Epithelial cell of proximal tubule (primary cell): ENCODE measurements at places on chromosomes 16 and 17.
A peak's percentile ranks its signal among the peaks of the same experiment; 100 is the strongest.

- DNase-seq: no peak
Observed at GRCh38 chr16:73482310-73482709, 434.4 kb upstream of the ZFHX3 start.

DNA sequence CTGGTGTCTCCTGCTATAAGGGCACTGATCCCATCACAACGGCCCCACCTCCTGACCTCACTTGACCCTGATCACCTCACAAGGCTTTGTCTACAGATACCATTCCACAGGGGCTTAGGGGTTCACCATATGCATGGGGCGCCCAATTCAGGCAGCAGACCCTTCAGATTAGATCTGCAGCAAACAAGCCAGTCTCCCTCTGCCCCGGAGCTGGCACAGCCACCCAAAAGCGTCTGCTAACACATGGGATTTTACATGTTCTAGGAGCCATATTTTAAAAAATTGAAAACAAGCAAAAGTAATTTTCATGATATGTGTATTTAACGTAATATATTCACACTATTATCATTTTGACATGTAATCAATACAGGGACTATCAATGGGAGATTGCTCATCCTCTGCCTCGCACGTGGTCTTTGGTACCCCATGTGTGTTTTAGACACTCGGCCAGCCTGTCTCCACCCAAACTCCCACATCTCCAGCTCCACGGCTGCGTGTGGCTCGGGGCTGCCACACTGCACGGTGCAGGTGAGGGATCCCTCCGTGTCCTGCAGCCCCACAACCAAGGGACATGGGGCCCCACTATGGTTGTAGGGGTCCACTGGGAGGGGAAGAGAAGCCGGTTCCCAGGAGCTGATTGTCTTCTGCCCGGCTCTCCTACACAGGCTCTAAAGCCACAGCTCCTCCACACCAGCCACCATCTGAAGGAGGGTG lies 107.6 kb downstream of the RBFOX3 start:
- no peak for DNase-seq

DNA sequence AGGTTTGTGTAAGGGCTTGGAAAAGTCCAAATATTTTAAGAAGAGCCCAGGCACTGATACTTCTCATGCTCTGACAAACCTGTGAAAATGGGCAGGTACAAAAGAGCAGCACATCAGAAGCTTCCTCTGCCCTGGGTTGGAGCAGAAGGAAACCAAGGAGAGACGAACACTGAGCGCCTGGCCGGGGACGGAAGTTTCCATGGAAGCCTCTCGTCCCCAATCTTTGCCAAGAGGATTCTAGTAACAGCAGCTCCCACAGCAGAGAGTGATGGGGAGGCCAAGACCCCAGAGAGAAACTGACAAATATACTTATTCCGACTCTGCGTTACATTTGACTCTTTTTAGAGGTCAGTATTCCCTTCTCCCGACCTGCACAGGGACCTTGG lies 268.5 kb downstream of the C16orf95 start:
- DNase-seq: no peak

- no peak for DNase-seq
Observed at GRCh38 chr17:10069301-10069700, 129.1 kb downstream of the GAS7 start.

- DNase-seq: no peak
Observed at GRCh38 chr17:81457401-81457800, 55.2 kb downstream of the ACTG1 start.

DNA sequence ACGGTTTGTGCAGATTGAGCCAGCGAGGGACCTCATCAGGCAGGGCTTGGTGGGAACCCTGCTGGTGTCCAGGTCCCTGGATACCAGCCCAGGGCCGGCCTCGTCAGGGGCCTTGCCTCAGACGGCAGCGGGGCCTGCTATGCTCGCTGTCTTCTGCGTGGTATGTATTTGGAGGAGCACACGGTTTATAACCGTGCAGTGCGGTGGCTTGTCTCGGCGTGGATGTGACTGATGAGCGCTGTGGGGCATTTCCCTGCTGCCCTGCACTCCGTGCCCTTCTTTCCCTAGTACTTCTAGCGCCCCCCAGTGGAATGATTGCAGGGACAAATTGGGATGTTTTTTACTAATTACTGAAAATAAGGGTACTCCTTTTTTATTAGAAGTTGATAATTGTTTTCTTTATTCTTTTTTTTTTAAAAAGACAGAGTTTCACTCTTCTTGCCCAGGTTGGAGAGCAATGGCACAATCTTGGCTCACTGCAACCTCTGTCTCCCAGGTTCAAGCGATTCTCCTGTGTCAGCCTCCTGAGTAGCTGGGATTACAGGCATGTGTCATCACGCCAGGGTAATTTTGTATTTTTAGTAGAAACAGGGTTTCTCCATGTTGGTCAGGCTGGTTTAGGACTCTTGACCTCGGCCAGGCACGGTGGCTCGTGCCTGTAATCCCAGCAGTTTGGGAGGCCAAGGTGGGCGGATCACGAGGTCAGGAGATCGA lies 15.3 kb downstream of the TBCD start:
- DNase-seq: no peak

GRCh38 chr16:89439659-89440058 lies 50.7 kb downstream of the ANKRD11 start:
- no peak for DNase-seq

GRCh38 chr17:29909236-29910003 lies 20.6 kb downstream of the SSH2 start:
- DNase-seq: no peak

GRCh38 chr17:35244341-35245195 lies 1.7 kb downstream of the SLFN5 start:
- DNase-seq: peak; percentile 16

- no peak for DNase-seq
Observed at GRCh38 chr17:80163336-80163735, 6.5 kb upstream of the CARD14 start.

- DNase-seq: no peak
Observed at GRCh38 chr16:48446534-48446920, 61.3 kb upstream of the SIAH1 start.

- peak; percentile 4 for DNase-seq
Observed at GRCh38 chr16:87062569-87063442, 254.4 kb downstream of the C16orf95 start.

GRCh38 chr16:82651921-82652601 lies 25.3 kb downstream of the CDH13 start:
- no peak for DNase-seq

- no peak for DNase-seq
Observed at GRCh38 chr16:2008009-2008526, 1.6 kb downstream of the ZNF598 start.

GRCh38 chr17:74282587-74283370 lies 8.7 kb downstream of the DNAI2 start:
- no peak for DNase-seq

- peak; percentile 29 for DNase-seq
Observed at GRCh38 chr17:46832945-46833839, 14.7 kb upstream of the WNT3 start.

- no peak for DNase-seq
Observed at GRCh38 chr17:30249460-30249859, 14.0 kb upstream of the SLC6A4 start.

- no peak for DNase-seq
Observed at GRCh38 chr17:7720125-7720524, 2.6 kb downstream of the DNAH2 start.

DNA sequence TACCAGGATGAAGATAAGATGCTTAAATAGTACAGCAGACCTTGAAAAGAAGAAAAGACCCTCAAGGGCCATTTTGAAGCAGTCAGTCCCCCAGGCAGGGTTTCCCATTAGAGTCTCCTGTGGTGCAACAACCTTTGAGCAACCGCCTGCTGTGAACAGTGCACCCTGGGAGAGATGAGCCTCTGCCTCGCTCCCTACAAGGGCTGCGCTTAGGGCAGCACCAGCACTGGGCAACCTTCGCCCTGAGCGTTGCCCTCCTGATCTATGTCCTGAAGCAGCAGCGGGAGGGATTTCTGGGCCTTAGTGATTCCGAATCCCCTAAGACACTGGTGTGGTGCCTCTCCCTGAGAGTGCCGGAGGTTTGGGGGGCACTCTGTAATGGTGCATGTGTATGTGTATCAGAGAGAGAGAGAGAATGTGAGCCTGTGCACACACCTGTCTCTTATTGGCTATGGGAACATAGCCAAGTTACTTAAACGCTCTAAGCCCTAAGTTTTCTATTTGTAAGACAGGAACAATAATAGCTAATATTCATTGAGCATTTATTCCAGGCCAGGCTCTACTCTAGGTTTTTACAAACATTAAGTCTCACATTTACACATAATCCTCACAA lies 25.2 kb upstream of the ABCC12 start:
- no peak for DNase-seq

DNA sequence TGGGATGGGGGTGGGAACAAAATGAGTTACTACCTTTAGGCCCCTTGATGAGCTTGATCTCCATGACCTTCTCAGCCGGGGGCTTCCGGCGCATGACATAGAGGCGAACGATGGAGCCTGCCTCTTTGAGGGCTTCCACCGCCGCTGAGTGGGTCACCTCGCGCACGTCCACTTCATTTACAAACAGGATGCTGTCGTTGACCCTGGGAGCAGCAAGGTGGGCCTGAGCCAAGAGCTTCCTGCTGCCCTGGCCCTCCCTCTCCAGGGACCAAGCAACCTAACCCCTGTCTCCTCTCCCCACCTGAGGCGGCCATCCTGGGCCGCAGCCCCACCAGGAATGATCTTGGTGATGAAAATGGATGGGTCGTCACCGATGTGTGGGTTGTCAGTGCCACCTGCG lies 16.2 kb downstream of the DLG4 start:
- no peak for DNase-seq

DNA sequence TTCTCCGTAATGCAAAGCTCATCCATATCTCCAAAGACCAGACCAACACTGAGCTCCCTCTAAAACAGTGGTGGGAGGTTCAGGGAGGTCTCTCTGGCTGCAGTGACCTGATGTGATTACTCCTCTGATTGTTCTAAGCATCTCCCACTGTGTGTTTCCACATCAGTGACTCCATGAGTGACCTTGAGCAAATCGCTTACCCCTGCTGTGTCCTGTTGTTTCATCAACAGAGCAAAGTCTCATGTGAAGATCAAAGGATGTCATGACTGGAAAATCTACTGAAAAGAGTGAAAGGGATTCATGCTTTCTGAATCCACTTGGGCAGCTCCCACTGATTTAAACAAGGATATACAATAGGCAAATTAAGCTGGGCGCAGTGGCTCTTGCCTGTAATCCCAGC lies 352.9 kb downstream of the TMEM114 start:
- DNase-seq: no peak

- no peak for DNase-seq
Observed at GRCh38 chr17:66540131-66540781, 237.8 kb downstream of the PRKCA start.
